Mesothelial cell of epicardium (in vitro differentiated cells): ENCODE measurements at places on chromosomes 5 and 9.

DNA sequence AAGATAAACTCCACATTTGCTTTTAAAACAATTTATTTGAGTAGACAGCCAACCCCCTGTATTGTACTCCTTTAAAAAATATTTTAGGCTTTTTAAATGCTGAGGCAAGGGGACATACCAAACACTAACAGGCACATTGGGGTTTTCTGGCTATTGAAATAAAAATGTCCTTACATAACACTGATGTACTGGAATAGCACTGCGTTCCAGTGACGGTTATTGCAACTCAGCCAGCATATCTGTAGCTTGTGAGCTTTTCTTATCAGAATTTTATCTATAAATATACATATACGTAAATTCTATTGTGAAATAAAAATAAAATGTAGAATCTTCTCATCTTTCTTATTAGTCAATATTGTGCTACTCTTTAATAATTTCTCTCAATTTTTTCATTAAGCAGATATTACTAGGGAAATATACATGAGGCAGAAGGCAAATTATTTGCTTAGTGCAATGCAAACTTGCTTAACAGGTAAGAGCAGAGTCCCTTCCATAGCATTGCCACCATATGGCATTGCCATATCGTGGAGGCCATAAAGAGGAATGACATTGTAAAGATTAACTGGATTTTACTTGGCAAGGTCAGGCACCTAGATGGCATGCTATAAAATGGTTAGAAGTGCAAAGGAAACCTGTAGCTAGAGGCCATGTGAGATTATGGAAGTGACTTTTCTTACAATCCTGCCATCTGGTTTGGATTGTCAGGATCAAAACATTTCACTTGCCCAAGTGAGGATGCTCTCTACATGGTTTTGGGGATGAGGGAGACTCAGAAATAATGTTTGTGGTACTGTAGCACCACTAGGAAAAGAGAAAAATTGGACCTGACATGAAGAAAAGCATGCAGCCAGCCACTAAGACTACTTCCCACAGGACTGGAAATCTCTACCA is 94.8 kb upstream of the CDKN2B start:
- peaks cover 46% of the 10 kb centered on the region for H3K4me1 ChIP-seq
- no peaks in the 10 kb centered on the region for H3K36me3 ChIP-seq
- DNase-seq, result no peak

DNA sequence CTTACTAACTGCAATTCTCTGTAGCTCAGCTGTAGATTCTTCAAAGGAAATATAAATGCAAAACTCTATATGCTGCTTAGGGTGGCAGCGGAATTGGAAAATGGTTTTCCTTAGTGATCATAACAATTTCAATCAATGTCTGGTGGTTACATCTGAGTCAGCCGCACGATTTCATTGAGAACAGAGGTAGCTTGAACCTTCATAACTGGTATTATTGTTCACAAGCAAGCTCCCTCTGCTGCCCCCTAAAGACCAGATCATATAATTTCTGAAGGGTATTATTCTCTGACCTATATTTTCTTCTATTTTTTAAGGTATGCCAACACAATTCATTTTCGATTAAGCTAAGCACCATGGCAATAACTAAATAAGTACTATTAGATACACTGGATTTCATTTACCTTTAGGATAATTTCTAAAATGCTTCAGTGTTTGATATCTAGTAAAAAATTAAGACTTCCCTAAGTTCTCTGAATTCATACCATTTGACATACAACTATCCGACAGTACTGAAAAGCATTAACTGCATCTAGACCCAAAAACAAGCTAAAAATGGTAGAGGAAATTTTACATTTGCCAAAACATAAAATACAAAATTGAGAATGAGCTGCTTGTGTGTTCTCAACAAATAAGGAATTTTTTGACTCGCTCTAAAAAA is 181.1 kb upstream of the SPEF2 start:
- peaks cover 8% of the 10 kb centered on the region for H3K4me1 ChIP-seq
- no peak overlapping the region for H3K4me3 ChIP-seq
- no peak overlapping the region for H3K27ac ChIP-seq
- no peaks in the 10 kb centered on the region for H3K36me3 ChIP-seq

DNA sequence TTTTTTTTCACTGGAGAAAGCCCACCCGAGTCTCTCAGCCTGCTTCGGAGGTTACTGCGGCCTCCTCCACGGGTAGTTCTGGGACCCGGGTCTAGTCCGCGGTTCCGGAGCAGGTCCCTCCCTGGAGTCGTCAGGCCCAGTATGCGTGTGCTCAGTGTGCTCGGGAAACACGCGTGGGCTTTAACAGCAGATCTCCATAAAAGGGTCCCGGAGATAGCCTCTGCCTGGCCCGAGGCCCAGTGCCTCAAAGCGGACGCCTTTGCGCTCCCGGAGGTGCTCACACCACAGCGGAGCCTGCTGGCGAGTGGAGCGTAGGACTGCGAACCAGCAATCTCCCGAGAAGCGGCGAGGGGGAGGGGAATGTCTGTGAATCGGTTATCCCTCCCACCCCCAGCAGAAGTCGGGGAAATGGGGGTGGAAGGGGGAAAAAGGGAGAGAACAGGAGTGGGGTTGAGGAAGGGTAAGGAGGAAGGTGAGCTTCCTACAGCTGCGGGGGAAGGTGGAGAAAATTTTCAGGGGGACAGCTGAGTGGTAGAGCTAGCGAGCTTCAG is 28.7 kb downstream of the CDKN2A start:
- peak overlapping the region; percentile 57 for H3K27ac ChIP-seq
- H3K4me1 ChIP-seq, result peaks cover 13% of the 10 kb centered on the region
- H3K27me3 ChIP-seq, result peaks cover 86% of the 10 kb centered on the region

DNA sequence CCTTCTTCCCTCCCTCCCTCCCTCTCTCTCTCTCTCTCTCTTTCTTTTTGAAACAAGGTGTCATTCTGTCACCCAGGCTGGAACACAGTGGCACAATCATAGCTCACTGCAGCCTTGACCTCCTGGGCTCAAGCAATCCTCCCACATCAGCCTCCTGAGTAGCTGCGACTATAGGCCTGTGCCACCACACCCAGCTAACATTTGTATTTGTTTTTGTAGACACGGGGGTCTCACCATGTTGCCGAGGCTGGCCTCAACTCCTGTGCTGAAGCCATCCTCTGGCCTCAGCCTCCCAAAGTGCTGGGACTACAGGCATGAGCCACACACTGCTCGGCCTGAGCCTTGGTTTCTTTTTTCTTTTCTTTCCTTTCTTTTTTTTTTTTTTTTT is 45.8 kb downstream of the PLPP7 start:
- no peaks in the 10 kb centered on the region for H3K36me3 ChIP-seq
- H3K27ac ChIP-seq, result no peak overlapping the region
- H3K4me3 ChIP-seq, result no peak overlapping the region
- H3K27me3 ChIP-seq, result peaks cover 5% of the 10 kb centered on the region
- peaks cover 9% of the 10 kb centered on the region for H3K4me1 ChIP-seq
- DNase-seq, result no peak

GRCh38 chr5:163565492-163565891 is 60.1 kb downstream of the MAT2B start:
- H3K4me1 ChIP-seq, result peaks cover 35% of the 10 kb centered on the region
- DNase-seq, result no peak
- H3K27ac ChIP-seq, result no peak overlapping the region

- peaks cover 12% of the 10 kb centered on the region for H3K4me1 ChIP-seq
- DNase-seq, result no peak
- H3K4me3 ChIP-seq, result peak overlapping the region; percentile 78
- H3K27me3 ChIP-seq, result peaks cover 8% of the 10 kb centered on the region
- no peaks in the 10 kb centered on the region for H3K36me3 ChIP-seq
- no peak overlapping the region for H3K27ac ChIP-seq
Observed at GRCh38 chr9:128204858-128205257, 1.7 kb downstream of the DNM1 start.
